ENCODE measurements at places on chromosomes 7 and 10.

GRCh38 chr10:21402606-21403083 lies 122.8 kb downstream of the SKIDA1 start:
- no peak for DNase-seq

DNA sequence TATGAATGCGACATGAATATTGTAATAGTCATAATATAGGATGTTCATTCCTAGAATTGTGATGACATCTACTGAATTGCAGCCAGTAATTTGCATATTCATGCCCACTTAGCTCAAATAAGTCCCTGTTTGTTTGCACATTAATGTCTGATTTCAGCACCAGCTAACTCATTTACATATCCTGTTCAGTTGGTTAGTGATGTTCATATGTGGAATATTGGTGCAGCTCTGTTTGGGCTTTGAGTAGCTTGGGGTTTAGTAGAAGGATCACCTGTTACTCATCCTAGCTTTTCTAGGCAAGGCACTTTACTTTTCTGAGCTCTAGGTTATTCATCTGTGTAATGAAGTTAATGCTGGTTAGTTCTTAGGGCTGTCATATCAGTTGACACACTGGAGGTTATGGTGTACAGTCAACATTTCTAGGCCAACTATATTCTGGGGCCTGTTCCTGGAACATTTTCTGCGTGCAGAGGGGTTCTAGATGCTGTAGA lies 238.4 kb downstream of the EXOC4 start:
- DNase-seq, result no peak

DNA sequence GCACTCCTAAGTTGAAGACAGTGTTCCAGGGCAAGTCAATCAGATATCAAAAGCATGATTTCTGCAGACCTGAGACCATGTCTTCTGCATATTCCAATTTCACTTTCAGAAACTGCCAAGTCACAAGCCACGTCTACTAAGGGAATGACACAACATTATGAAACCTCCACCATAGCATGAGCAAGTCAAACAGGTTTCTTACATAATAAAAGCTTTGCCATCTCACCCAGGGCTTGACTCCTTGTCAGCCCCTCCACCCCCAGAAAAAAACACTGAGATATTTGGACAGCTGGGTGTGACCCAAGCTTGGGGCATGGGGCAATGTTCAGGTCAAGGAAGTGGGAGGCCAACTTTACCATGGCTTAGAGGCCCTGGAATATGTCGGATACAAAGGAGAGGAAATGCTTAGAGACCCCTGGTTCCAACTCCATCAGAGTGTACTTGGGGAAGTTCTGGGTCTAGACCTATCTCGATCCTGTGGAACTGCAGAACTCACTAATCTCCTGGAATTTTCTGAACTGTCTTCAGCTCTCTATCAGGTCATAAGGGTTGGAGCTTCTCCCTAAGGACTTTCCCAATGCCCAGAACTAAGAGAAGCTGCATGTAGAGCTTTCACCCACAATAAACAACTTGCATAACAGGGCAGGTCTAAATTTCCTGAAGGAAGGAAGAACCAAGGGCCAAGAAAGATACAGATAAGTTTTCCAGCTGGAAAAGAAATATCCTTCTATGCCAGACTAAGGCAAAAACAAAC lies 80.6 kb upstream of the NAMPT start:
- no peak for DNase-seq

DNA sequence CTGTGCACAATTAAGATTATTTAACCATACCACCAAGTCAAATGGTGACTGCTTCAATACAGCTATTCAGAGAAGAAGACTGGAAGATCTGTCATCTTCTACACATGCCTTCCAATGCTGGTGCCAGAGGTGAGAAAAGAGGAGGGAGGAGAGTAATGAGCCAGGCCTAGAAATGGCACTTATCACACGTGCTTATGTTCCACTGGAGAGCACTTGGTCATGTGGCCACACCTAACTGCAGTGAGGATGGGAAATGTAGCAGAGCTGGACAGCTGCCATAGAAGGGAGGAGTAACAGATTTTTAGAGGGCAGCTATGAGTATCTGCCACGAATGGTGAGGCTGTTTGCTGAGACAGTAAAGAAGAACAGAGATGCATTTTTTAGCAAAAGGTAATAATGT lies 77.1 kb downstream of the MPLKIP start:
- DNase-seq, result no peak

DNA sequence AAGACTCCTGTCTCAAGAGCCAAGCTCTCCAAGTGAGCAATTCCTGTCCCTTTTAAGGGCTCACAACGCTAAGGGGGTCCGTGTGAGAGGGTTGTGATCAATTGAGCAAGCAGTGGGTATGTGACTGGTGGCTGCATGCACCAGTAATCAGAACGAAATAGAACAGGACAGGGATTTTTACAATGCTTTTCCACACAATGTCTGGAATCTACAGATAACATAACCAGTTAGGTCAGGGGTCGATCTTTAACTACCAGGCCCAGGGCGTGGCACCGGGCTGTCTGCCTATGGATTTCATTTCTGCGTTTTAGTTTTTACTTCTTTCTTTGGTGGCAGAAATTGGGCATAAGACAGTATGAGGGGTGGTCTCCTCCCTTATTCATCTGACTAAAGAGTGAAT lies 54.9 kb upstream of the SP4 start:
- no peak for DNase-seq

GRCh38 chr10:95284807-95285206 lies 6.0 kb downstream of the PDLIM1 start:
- DNase-seq, result no peak

DNA sequence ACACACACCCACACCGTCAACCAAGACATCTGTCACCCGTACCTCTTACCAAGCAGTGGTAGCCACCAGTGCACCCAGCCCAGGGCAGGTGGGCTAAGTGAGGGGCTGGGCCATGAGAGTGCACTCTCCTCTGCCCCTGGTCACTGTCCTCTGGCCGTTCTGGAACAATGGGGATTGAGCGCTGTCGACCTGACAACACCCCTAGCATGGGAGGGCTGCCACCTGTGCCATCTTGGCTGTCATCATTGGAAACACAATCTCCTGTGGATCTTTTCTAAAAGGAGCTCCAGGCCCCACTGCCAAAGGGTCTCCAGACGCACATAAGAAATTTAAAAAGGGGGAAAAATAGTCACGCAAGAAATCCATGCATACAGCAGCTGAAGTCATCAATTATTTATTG lies 80.1 kb downstream of the CTBP2 start:
- no peak for DNase-seq

DNA sequence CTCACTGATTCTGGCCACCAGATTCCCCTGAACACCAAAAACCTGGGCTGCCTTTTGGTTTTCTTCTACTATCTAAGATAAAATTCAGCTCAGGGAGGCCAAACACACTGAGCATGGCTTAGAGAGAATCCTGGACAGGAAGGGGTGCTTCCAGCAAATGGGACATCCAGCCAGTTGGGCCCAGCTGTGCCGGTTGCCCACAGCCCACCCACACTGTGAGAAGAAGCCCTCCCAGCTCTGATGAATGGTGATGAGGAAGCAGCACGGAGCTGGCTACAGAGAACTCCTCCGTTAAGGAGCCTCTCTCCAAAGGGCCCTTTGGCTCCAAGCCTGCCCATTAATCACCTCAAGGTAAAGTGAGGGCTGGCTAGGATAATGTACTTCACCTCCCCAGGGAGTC lies 15.9 kb downstream of the LRRC18 start:
- no peak for DNase-seq

DNA sequence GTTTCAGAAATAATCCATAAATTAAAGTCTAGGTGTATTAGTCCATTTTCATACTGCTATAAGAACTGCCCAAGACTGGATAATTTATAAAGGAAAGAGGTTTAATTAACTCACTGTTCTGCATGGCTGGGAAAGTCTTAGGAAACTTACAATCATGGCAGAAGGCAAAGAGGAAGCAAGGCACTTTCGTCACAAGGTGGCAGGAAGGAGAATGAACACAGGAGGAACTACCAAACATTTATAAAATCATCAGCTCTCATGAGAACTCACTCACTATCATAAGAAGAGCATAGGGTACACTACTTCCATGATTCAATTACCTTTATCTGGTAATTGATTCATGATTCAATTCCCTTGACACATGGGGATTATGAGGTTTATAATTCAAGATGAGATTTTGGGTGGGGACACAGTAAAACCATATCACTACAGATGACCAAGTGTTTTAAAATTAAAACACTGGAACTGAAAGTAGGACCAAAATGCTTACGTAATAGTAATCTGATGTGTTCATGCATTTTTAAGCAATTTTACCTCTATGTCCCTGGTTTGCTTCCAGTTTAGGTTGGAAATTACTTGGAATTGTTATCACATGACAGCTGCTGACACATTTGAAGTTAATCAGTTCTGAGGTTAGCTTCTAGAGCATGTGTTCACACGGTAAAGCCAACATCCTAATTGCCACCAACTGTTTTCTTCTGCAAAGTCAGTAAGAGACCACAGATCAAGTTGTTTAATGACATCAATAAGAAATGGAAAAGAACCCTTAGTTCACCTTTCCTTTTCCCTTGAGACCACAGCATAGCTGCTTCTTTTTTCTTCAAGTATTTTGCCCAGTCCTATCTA lies 48.4 kb upstream of the SEMA3C start:
- DNase-seq, result no peak

Measured in CD4-positive, CD25-positive, alpha-beta regulatory T cell (primary cell).